Progenitor cell of endocrine pancreas (in vitro differentiated cells): ENCODE measurements at places on chromosomes 2 and 18. TPM values are rescaled to one million over a fixed set of nuclear protein-coding genes. Genes with fewer than 3 reads are reported as not detected.

CCDC68 gene
- 2.2 and 2.9 TPM in 2 replicates for total RNA-seq

KIF5C gene
- total RNA-seq: 26.8 and 27.3 TPM in 2 replicates

AKAIN1 gene
- not detected in 2 replicates for total RNA-seq

SNTG2 gene
- total RNA-seq: 0.50 and 0.62 TPM in 2 replicates

INHA gene
- total RNA-seq: 1.5 and 1.7 TPM in 2 replicates

RPL31 gene
- total RNA-seq: 1,632 and 1,719 TPM in 2 replicates

DNA sequence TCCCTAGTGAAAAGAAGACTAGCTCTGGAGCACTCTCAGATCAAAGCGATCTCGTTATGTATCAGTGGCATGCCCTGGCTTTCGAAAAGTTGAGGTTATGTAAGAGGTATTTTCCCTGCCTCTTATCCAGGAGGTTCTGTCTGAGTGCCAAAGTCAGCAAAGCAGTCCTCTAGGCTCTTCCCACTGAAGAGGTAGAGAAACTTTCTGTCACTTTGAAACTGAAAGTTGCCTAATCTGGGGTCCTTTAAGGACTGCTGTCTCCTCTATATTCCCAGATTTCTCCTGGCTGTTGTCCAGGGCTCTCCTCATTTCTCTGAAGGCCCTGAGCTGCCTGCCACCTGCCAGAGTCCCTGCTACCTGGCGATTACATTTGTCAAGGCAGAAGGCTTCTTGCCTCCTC, 96.3 kb downstream of the B3GNT2 start:
- DNase-seq: no peak

DNA sequence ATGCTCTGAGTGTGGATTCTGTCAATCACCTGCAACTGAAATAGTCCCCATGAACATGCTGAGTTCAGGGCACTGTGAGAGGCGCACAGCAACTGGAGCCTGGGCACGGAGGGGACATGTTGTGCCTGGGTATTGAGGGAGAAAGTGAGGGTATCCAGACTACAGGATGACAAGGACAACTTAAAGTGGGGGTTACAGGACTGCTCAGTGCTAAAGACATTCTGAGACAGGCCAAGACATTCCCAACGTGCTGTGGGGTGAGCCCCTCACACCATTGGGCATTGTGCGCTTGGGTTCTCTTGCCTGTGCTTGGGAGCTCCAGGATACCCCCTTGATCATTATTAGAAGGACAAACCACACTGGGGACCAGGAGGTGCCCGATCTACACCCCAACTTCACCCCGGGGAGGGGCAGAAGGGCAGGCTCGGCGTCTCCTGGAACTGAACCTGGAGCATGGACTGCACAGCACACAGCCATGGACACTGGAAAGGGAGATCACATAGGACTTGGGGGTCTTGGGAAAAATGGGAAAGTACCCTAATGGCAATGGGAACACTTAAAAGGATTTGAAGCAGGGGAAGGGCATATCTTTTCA, 72.5 kb upstream of the HDAC4 start:
- no peak for DNase-seq

GRCh38 chr2:2664989-2665833, 334.1 kb upstream of the MYT1L start:
- DNase-seq: no peak

GRCh38 chr2:25845843-25846505, 32.3 kb downstream of the ASXL2 start:
- DNase-seq: no peak

DNA sequence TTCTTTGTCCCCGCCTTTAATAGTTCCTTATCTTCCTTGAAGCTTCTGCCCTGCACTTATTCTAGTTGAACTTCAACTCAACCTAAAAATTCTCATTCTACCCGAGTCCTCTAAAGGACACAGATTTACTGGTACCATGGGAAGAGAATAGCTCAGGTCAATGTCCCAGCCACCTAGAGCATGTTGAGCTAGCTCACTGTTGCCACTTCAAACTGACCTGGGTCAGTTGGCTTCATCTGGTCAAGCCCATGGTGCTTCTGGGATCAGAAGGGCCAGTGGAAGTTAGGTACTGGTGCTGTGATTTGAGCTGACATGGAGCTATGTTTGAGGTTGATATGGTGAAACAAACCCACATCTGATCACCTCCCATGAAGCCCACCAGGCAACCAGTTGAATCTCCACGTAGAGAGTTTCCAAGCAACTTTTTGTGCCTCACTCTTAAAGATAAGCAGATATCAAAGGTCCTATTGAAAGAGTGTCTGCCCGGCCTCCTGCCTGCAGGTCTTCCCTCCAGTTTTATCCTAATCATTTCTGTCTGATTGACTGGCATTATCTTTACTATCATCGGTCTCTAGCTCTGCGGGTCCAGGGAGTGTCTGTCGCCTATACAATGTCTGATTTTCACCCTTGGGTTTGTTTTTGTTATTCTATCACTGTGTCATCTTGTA, 17.2 kb downstream of the GREB1 start:
- DNase-seq: no peak

DNA sequence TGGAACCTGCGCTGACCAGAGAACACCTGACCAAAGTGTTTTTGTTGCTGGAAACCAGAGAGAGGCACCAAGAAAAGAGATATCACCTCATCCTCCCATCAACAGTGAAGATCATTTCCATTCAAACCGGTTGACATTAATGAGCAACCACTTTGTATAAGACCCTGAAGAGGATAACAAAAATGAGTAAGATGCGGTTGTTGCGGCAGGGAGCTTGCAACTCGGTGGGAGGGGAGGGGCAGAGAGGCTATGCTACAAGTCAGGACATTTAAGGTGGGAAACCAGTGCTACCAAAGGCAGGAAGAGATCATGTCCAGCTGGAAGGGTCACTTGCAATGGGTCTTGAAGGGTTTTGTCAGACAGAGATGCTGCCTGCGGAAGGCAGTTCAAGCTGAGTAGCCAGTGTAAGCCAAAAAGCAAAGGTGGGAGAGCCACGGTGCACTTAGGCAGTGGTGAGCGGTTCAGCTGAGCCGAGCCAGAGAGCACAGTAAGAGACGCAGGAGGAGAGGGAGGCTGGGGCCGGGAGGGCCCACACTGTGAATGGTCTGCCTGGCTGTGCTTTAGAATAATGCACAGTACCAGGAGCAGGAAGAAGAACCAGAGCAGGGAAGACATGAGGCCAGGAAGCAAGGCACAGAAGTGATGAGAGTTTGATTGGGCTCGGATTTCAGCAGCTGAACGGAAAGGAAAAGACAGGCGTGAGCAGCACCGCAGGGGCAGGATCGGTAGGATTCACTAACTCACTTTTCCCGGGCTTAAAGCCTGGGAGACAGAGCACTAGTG, 24.4 kb upstream of the DTNB start:
- DNase-seq: no peak

- no peak for DNase-seq
Observed at GRCh38 chr2:119179991-119180390, 21.4 kb upstream of the C1QL2 start.

DNA sequence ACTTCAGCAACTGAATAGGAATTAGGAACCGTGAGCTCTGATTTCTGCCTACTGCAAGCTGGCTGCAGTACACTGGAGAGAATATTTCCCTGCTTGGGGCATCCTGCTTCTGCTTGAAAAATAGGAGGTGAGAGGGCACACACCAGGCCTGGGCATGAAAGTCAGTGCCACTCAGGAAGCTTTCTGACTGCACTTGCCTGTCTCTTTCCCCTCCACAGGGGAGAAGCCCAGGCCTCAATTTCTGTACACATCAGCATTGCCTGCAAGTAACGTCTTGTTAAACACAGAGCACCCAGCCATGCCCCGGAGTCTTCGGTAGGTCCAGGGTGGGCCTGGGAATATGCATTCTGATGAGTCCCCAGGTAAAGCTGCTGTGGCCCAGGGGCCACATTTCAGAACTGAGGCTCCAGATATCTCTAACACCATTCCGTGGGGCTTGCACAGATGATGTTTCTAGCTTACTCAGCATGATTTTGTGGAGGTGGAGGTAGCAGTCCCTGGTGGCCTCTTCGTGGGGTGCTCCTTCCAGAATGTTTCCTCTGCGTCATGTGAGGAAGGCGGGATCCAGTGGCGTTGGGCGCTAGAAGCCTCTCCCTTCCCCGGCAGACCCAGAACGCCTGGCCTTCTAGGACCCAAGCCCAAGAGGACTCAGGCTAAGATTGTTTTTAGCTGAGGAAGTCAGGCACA, 114.1 kb downstream of the ZBTB7C start:
- no peak for DNase-seq

GRCh38 chr2:219881851-219882250, 254.4 kb downstream of the SLC4A3 start:
- no peak for DNase-seq

DNA sequence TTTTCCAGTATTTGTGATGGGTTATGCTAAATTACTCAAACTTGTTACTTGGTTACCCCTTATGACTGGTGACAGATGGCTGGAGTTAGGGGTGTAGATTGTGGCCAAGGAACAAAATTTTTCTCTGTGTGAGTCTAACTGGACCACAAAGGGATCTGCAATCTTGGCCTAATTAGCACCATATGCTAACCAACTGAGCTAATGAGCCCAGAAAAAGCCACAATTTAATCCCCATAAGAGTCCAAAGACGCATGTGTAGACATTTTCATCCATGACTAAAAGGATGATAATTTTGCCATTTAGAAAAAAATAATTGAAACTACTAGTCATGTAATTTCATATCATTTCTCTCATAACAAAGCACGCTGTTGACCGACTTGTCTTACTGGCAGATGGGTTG, 151.2 kb downstream of the ABCA12 start:
- no peak for DNase-seq

GRCh38 chr2:116948258-116948657, 866.2 kb upstream of the DDX18 start:
- no peak for DNase-seq

- no peak for DNase-seq
Observed at GRCh38 chr2:201233192-201233811, 27.0 kb upstream of the CASP8 start.

DNA sequence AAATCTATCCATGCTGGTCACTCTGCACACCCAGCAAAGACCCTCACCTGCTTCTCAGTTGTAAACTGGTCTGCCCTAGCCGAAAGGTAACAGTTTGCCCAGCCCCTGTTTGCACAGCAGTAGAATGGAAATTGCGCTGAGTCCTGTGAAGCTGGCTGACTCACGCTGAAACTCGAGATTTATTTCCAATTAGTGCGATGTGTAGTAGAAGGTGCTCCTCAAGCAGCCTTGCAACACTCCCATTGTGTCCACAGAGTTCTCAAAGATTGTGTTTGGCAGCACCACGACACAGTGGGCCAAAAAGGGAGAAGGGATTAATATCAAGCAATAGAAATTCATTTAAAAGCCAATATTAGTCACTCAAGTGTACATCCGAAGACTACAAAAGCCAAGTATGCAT, 21.7 kb upstream of the APCDD1 start:
- no peak for DNase-seq

GRCh38 chr2:58665154-58665553, 424.0 kb upstream of the FANCL start:
- DNase-seq: no peak
